ENCODE measurements at places on chromosomes 12 and 14.

- DNase-seq = no peak
Observed at GRCh38 chr12:59093073-59093772, 172.9 kb upstream of the LRIG3 start.

DNA sequence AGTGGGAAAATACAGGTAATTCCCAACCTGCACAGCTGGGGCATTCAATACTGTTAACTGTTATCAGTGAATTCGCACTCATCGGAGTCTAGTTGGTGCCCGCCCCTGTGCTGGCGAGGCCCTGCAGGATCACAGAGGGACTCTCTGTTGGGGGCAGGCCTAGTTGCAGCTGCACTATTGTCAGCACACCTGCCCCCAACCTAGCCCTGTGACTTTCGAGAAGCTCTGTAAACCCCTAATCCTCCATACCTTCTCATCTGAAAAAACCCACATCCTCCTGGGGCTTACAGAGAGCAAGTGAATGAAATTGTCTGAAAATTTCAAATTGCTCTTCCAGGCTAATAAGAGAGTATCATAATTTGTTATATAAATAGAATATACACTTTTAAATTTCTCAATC lies 132.2 kb upstream of the NUDT4 start:
- DNase-seq = no peak

- DNase-seq = no peak
Observed at GRCh38 chr14:93665169-93665568, 123.1 kb downstream of the PRIMA1 start.

DNA sequence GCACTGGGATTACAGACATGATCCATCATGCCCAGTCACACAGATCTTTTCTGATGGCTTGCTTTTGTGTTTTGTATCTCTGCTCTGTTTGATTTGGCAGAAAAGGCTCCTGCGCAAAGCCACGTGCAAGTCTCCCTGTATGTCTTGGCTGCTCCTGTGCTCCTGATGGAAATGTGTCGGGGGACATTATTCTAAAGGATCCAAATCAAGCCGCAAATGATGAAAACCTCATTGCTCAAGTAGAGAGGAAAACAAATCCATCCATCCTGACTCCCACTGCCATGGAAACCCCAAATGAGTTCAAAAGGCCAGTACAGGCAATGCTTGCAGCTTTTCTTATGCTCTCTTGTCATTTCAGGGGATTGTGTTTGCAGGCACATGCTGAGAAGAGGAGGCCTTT lies 93.8 kb downstream of the NDUFA12 start:
- DNase-seq = no peak

GRCh38 chr12:105814283-105814682 lies 324.5 kb downstream of the NUAK1 start:
- DNase-seq = no peak

GRCh38 chr12:70994217-70994788 lies 73.8 kb upstream of the PTPRR start:
- DNase-seq = no peak
